ENCODE measurements at places on chromosomes 11 and 22.

GRCh38 chr22:49469896-49470740, 357.6 kb downstream of the BRD1 start:
- no peaks in the 10 kb centered on the region for H3K4me1 ChIP-seq
- H3K27ac ChIP-seq = no peak overlapping the region
- DNase-seq = no peak
- no peaks in the 10 kb centered on the region for H3K36me3 ChIP-seq

DNA sequence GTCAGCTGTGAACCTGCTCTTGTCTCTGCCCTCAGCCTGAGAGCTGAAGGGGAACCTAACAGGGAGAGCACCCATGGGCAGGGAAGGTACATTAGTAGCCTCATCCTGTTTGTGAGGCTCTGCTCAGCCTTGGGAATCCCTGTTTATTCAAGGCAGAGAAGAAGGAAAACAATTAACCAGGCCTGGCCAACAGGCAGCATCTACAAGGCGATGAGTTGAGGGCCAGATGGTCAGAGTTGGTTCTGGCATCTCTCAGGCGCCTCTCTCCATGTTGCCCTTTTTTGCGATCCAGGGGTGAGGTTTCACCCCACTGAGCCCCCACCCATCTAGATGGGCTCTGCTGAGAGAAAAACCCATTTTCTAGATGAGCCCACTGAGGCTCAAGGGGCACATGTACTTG, 54.0 kb upstream of the TOP3B start:
- H3K27me3 ChIP-seq = no peaks in the 10 kb centered on the region
- no peaks in the 10 kb centered on the region for H3K36me3 ChIP-seq
- H3K4me3 ChIP-seq = no peak overlapping the region
- no peaks in the 10 kb centered on the region for H3K4me1 ChIP-seq

DNA sequence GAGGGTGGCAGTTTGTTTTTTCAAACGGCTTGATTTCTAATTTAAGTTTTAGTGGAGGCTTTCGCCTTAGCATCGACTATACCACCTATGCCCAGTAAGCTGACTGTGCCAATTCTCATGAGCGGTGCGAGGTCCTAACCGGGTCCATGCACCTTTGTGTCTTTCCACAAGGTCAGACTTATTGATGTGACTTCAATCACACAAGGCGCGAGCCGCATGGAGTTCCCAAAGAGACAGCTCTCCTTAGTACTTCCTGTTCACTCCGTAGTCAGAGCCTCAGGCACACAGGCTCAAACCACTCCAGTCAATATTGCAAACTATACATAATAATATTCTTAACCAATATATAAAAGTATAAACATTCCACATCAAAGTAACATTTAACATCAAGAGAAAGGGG, 18.2 kb downstream of the ST14 start:
- no peaks in the 10 kb centered on the region for H3K36me3 ChIP-seq
- H3K4me3 ChIP-seq = no peak overlapping the region
- no peaks in the 10 kb centered on the region for H3K27me3 ChIP-seq
- peak overlapping the region; percentile 40 for H3K27ac ChIP-seq

- no peak for DNase-seq
- no peak overlapping the region for H3K27ac ChIP-seq
- no peaks in the 10 kb centered on the region for H3K4me1 ChIP-seq
Observed at GRCh38 chr11:67700548-67701262, 26.3 kb upstream of the ALDH3B2 start.

- H3K27me3 ChIP-seq = no peaks in the 10 kb centered on the region
- H3K4me1 ChIP-seq = no peaks in the 10 kb centered on the region
- DNase-seq = no peak
- no peaks in the 10 kb centered on the region for H3K36me3 ChIP-seq
- H3K27ac ChIP-seq = no peak overlapping the region
Observed at GRCh38 chr11:134475951-134476350, 63.9 kb upstream of the B3GAT1 start.

DNA sequence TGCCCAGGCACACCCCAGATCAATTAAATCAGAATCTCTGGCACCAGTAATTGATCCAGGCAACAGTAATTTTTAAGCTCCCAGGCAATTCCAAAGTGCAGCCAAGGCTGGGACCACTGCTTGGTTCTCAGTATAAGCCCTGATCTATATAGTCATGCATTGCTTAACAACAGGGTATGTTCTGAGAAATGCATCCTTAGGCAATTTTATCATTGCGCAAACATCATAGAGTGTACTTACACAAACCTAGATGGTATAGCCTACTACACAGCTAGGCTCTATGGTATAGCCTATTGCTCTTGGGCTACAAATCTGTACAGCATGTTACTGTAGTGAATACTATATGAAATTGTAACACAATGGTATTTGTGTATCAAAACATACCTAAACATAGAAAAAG, 651 bp upstream of the C11orf42 start:
- no peak overlapping the region for H3K27ac ChIP-seq
- no peak for DNase-seq
- H3K4me3 ChIP-seq = no peak overlapping the region

DNA sequence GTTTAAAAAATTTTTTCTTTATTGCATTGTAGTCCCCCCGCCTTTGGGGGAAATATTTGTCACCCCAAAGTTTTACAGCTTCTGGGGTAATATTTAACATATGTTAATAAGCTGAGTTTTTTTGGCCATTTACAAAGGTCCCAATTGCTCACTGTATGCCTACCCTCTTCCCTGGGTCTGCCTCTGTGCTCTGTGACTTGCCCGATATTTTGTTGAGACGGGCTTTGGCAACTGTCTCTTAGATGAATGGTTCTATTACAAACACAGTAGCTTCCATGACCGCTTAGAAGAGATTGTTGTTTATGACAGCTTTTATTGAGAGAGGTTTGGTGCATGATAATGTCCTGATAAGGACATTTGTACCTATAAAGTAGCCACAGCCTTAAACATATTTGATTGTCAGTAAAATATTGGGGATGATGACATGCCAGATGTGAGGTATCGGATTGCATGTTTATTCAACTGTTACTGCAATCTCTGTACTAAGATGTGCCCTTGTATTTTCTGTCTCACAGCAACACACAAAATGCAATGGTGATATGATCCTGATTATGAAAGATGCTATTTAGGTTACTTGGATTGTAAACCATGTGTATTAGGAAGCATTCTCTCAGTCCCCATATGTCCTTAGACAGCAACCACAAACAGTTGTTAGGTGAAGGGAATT, 103.1 kb downstream of the TEAD1 start:
- H3K27ac ChIP-seq = no peak overlapping the region
- H3K36me3 ChIP-seq = no peaks in the 10 kb centered on the region
- DNase-seq = no peak

DNA sequence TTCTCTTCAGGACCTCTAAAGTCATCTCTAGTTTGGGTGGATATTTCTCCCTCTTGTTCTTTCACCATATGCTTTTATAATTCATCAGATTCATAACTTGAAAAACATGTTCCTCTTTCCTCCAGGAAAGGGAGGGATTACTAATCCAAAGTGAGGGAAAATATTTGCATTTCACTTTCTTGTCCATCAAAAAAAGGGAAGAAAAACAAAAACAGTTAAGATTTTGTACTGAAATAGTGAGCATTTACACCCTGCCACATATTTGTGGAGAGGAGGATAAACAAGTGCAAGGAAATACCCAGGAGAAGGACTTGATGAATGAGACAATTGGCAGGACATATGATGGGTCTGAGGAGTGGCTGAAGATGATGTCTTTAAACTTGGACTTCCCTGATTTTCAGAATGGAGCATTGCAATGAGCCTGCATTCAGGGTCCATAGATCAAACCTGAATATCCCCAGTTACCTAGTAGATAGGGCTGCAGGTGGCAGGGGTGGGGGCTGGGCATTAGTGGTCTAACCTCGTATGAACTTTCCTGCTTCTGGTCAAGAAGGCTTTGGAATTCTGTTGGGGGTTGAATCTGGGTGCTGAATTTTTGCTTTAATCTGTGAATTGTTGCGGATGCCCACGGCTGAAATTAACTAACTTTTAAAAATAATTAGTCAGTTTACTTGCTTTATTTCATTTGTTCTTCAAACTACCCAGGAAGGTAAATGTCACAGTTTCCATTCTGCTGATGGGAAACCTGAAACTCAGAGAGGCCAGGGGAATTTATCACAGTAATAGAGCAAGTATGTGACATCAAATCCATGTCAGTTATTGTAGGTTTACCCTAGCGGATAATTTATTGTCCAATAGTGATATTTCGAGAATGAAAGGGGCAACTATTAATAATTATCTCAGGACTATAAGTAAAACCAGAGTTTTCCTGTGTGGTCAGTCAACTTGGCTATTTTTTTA, 36.9 kb upstream of the TMEM123 start:
- no peaks in the 10 kb centered on the region for H3K36me3 ChIP-seq
- no peak for DNase-seq
- no peaks in the 10 kb centered on the region for H3K27me3 ChIP-seq
- H3K4me1 ChIP-seq = no peaks in the 10 kb centered on the region

DNA sequence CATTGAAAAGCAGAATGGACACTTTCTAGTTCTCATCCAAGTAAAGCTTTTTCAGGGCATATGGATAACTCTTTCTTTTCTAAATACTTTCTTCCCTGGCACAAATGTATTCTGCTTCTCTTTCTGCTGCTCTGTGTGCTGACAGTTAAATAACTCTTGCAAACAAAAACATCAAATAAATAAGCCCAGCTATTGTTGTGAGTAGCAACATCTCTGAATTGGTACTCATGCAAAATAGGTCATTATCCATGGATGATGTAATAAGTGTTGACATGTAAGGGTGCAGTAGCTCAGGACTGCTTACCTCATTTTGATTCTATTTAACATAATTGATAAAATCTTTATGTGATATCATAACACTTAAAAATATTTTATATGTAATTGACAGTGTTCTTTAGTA, 164.3 kb downstream of the MSANTD4 start:
- no peak overlapping the region for H3K27ac ChIP-seq
- H3K27me3 ChIP-seq = no peaks in the 10 kb centered on the region
- H3K4me1 ChIP-seq = no peaks in the 10 kb centered on the region
- H3K4me3 ChIP-seq = no peak overlapping the region
- DNase-seq = no peak

Measured in right atrium auricular region (tissue), 2 donors.